ENCODE measurements at places on chromosomes 16 and 17.

- DNase-seq: no peak
Measured at GRCh38 chr17:64689106-64689505, 27.0 kb upstream of the SMURF2 start.

- DNase-seq: no peak
Measured at GRCh38 chr17:57567251-57567650, 177.8 kb downstream of the CCDC182 start.

DNA sequence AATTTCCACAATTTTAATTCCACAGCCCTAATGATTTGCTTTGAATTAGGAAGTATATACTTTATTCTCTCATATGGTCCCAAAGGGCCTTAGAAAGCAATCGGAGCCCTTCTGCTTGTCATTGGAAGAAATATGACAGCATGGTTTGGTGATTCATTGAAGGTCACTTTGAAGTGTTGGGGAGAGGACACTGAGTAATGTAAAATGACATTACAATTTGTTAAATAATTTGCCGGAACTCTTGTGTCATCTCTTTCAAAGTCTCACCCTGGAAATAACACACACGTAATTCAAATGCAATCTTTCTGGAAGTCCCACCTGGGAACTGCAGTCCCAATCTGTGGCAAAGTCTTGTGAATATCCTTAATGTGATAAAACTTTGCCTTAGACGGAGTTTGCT is 59.8 kb downstream of the BMERB1 start:
- no peak for DNase-seq

GRCh38 chr17:66228887-66229782 is at the start of gene APOH:
TSS of gene APOH (minus strand) at chr17:66229415. CDS start at chr17:66229379, 36 bp downstream.
- DNase-seq: no peak

DNA sequence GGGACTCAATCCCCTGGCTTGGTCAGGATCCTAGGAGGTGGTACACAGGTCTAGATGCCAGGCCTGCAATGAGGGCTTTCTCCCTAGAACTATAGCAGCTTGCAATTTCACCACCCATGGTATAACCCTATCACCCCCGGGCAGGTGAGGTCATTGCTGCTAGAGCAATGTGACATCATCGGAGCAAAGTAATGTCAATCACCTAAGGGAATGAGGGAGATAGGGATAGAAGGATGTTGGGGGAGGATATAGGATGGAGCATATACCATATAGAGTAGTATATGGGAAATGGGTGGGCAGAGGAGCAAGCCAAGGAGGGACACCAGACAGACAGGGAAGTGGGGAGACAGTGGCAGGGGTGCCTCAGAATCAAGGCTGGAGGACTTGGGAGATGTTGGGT is 3.3 kb downstream of the KCNH4 start:
- DNase-seq: no peak

- no peak for DNase-seq
Measured at GRCh38 chr17:6124856-6125255, 54.7 kb downstream of the WSCD1 start.

- no peak for DNase-seq
Measured at GRCh38 chr17:2090804-2091534, 36.1 kb downstream of the HIC1 start.

- no peak for DNase-seq
Measured at GRCh38 chr17:48528936-48529682, 1.7 kb downstream of the HOXB1 start.

DNA sequence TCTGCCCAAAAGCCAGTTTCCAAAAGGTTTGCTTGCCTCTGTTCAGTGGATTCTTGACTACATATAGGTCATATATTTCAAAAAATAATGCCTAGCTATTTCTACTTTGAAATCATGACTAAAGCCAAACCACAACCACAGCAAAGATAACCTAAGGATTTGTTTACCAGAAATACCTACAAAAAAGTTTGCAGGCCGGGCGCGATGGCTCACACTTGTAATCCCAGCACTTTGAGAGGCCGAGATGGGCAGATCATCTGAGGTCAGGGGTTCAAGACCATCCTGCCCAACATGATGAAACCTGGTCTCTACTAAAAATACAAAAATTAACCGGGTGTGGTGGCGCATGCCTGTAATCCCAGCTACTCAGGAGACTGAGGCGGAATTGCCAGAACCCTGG is 15.2 kb downstream of the CARHSP1 start:
- no peak for DNase-seq

DNA sequence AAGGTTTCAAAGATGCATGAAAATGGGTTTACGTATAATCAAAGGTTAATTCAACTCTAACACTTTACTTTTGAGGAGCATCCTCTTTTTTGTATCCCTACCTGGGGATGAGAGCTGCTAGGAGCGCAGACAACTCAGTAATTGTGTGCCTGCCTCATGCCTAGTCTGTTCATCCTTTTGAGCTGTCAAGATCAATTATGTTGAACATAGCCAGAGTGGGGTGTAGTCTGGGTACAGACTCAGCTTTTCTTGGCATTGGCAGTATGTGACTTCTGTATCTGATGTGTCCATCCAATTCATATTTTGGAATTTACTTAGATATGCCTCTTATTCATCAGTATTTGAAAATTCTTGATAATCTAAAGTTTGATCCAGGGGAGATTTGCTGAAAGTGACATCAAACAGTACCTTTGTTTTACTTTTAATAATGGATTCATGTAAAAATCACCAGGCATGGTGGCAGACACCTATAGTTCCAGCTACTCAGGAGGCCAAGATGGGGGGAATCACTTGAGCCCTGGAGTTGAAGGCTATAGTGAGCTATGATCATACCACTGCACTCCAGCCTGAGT is 24.1 kb downstream of the PRKCA start:
- DNase-seq: no peak

DNA sequence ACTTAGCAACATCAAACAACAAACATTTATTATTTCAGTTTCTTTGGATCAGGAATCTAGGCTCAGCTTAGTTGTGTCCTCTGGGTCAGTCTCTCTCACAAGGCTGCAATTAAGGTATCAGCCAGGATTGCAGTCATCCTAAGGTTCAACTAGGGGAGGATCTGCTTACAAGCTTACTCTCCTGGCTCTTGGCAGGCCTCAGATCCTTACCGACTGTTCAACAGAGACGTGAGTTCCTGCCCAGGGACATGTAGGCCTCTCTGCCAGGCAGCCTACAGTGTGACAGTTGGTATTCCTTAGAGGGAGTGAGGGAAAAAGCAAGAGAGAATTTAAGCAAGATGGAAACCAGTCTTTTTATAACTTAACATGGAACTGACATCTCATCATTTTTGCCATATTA is 294.0 kb downstream of the ZFHX3 start:
- no peak for DNase-seq

Measured in D721Med (cell line).